ENCODE measurements at places on chromosomes 16 and 17.
A peak's percentile ranks its signal among the peaks of the same experiment; 100 is the strongest.

DNA sequence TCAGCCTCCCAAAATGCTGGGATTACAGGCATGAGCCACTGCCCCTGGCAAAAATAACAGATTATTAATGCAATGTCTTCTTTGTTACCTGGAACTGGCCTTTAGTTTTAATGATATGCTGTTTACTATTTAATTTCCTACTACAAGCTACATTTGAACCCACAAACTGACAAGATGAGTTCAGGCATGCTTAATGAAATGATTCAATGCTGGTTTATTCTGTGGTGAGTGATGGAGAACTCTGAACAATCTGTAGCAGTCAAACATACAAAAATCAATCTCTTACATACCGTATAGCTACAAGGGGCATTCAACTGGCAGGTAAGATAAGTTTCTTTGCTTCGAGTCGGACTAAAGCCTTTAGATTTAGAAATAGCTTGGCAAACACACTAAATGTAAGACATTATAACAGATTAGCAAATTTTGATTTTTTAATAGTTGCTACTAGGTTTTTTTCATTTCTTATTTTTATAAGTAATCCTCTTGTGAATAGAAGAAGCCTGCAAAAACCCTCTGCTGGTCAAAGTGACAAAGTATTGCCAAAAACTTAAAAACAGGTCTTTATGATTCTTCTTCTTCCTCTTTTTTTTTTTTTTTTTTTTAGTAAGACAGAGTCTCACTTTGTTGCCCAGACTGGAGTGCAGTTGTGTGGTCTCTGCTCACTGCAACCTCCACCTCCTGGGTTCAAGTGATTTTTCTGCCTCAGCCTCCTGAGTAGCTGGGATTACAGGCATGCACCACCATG lies 138.5 kb downstream of the SSH2 start:
- H3K27ac ChIP-seq = no peak overlapping the region
- no peak overlapping the region for H3K4me3 ChIP-seq
- H3K4me1 ChIP-seq = no peaks in the 10 kb centered on the region
- H3K27me3 ChIP-seq = no peaks in the 10 kb centered on the region

DNA sequence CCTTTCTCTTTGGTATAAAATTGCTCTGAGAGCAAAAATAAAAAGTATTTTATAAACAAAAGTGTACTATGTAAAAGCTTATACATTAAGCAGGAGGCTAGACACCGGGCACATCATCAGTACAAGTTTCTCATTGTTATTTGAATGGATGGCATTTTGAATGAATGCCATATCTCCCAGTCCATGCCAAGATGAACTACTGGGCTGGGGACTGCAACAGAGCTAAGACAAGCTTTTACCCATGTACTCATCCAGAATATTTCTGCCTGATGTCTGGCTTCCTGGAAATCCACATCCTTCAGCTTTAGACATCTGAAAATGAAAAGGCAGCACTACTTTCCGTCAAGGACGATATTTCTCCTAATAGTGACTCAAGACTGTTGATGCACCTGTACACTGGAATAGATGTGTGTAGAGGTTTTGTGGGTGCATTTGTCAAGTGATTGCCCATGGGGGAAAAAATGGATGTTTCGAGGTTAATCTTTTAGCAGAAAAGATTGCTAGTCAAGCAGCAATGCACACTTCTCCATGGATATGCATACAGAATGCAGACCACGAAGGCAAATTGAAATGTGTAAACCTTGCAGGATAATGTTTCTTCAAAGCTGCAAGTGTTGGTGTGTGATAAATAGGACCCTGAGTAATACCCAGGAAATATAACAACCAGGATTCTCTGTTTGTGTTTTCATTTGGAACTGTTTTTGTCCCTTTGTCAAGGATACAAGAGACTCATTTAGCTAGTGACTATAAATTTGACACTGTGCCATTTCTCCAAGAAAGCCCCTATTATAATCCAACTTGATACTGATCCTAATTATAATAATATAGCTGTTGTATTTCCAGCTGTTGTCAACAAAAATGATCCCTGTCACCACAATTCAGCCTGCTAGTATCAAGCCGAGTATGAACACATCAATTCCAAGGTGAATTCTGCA lies 173.8 kb downstream of the CDH8 start:
- H3K27ac ChIP-seq = no peak overlapping the region
- no peaks in the 10 kb centered on the region for H3K27me3 ChIP-seq
- no peak for DNase-seq
- no peak overlapping the region for H3K4me3 ChIP-seq
- H3K4me1 ChIP-seq = no peaks in the 10 kb centered on the region

DNA sequence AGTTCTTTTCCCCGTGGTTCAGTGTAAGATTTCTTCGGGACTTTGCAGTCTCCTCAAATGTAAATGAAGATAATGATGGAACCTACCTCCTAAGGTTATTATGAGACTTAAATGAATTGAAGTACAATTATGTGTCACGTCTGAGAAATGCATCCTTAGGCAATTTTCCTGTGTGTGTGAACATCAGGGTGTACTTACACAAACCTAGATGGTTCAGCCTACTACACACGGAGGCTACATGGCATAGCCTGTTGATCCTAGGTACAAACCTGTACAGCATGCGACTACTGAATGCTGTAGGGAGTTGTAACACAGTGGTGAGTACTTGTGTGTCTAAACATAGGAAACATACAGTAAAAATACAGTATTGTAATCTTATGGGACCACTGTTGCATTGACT lies 1.1 kb upstream of the FAM20A start:
- peak overlapping the region; percentile 29 for H3K27ac ChIP-seq
- no peak for DNase-seq
- H3K27me3 ChIP-seq = peaks cover 22% of the 10 kb centered on the region
- H3K4me1 ChIP-seq = no peaks in the 10 kb centered on the region
- no peaks in the 10 kb centered on the region for H3K36me3 ChIP-seq
- H3K4me3 ChIP-seq = no peak overlapping the region

DNA sequence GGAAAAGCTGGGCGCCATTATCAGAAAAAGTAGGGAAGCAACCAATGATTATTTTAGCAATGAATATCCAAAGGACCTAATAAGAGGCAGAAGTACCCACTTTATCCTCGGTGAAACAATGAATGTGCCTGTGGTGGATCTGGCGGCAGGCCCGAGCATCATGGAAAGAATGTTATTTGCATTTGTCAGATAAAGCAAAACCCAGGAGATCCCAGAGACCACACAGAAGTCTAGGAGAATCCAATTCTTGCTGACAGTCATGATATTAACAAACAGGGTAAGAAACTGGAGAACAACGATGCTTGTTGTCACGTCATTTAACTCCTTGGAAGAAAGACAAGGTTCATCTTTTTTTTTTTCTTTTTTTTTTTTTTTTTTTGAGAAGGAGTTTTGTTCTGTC lies 12.0 kb upstream of the TNRC6A start:
- no peaks in the 10 kb centered on the region for H3K27me3 ChIP-seq
- no peak for DNase-seq
- H3K27ac ChIP-seq = no peak overlapping the region

DNA sequence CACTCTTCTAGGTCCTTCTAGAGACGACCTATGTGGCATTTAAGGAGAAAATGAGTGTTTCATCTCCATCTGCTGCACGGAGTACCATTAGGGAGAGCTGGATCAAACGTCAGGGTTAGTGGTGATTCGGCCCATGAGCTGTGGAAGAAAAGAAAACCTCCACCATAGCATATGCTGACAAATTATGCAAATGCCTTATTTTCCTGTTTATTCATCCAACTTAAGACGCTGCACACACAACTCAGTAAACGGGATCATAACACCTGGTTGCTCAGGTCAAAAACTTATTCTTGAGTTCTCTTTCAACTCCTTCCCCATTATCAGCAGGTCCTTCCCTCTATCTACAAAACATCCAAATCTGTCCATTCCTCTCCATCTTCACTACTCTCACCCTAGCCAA lies 1.3 kb upstream of the MOSMO start:
- H3K27ac ChIP-seq = no peak overlapping the region
- H3K36me3 ChIP-seq = no peaks in the 10 kb centered on the region
- no peak for DNase-seq

- no peaks in the 10 kb centered on the region for H3K27me3 ChIP-seq
- no peaks in the 10 kb centered on the region for H3K4me1 ChIP-seq
- H3K36me3 ChIP-seq = no peaks in the 10 kb centered on the region
- H3K27ac ChIP-seq = peak overlapping the region; percentile 57
- peak; percentile 87 for DNase-seq
Observed at GRCh38 chr16:30186782-30187555, 3.6 kb downstream of the CORO1A start.

DNA sequence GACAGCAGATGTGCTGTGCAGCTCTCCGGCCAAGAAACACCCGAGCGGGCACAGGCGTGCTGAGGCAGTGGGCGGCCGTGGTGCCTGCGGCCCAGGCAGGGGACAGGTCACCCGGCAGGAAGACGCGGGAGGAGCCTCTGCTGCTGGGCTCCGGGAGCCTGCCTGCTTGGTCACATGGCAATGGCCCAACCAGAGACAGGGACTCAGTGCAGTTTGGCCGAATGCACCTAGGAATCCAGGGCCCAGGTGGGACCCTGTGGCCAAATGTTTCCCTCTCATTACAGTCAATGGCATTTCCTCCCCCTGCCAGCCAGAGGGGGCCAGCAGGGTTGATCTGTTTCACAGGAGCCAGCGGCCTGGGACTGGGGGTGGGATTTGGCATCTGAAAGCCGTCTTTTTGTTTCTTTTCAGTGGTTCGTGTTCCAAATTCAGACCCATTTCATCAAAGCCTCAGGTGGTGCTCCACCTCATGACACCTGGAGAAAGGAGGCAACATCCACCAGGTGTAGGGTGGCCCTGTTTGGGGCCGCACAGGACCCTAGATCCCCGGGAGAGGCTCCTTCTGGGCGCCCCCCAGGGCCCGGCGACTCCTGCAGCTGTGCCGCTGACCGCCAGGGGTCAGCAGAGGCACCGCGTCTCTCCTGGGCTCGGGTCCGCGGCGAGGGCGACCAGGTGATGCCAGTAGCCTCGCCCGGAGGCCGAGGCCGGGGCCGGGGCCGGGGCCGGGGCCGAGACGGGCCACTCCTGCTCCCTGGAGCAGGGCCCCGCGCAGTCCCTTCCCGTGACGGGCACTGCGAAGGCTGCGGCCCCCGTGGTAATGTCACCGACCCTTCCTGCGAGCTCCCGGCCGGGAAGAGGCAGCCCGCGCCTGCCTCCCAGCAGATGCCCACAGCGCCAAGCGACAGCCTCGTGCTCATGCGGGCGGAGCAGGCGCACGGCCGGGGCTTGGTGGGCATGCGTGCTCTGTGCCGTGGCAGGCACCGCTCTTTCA lies 118.5 kb downstream of the C16orf78 start:
- H3K36me3 ChIP-seq = no peaks in the 10 kb centered on the region
- peak overlapping the region; percentile 17 for H3K4me3 ChIP-seq
- no peaks in the 10 kb centered on the region for H3K4me1 ChIP-seq
- no peak overlapping the region for H3K27ac ChIP-seq
- no peak for DNase-seq
- H3K27me3 ChIP-seq = no peaks in the 10 kb centered on the region

GRCh38 chr17:40157973-40158372 lies 17.6 kb downstream of the CASC3 start:
- no peak overlapping the region for H3K4me3 ChIP-seq
- H3K4me1 ChIP-seq = no peaks in the 10 kb centered on the region
- no peaks in the 10 kb centered on the region for H3K27me3 ChIP-seq
- DNase-seq = no peak
- H3K27ac ChIP-seq = no peak overlapping the region
- peaks cover 9% of the 10 kb centered on the region for H3K36me3 ChIP-seq

- H3K4me3 ChIP-seq = no peak overlapping the region
Observed at GRCh38 chr17:27282054-27282551, 11.8 kb upstream of the WSB1 start.

DNA sequence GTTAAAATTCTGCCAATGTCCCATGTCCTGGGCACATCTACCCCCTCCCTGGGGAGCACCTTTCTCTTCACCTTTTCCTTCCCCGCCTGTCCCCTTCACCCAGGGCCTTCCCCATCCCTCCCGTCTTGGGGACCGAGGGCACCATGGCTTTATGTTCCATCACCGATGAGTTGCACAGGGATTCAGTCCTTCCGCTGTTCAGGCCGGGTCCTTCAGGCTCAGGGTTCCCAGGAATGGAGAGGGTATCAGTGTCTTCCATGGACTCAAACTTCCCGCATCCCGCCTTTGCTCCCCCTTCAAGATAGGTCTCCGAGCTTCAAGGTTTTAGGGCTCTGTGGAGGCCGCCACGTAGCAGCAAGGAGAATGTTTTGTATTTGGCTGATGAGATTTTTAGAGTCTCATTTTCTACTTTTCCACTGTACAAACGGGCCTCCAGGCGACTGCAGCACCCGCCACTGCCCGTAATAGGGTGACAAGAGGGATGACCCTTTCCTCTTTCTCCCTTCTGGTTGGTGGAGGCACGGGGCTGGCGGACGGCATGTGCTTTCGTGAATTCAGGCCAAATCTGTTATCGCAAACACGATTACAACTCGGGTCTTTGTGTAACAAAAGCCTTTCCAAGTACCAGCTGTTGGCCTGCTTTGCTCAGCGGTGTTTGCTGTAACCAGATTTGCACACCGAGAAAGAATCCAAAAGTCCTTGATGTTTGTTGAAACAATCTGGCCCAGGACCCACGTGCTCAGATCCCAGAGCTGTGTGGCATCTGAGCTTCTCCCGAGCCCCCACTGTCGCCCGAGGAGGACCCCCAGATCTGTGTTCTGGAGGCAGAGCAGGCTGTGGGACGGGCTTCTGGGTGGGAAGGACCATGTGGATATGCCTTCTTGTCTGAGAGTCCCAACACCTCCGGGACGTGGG lies 236.3 kb downstream of the SEC14L1 start:
- H3K36me3 ChIP-seq = no peaks in the 10 kb centered on the region
- peak overlapping the region; percentile 87 for H3K27ac ChIP-seq
- DNase-seq = no peak
- H3K4me1 ChIP-seq = peaks cover 15% of the 10 kb centered on the region
- H3K4me3 ChIP-seq = peak overlapping the region; percentile 10

- H3K36me3 ChIP-seq = no peaks in the 10 kb centered on the region
- H3K4me3 ChIP-seq = no peak overlapping the region
- H3K4me1 ChIP-seq = peaks cover 5% of the 10 kb centered on the region
- H3K27me3 ChIP-seq = no peaks in the 10 kb centered on the region
- H3K27ac ChIP-seq = no peak overlapping the region
Observed at GRCh38 chr17:76107509-76107908, 3.9 kb upstream of the EXOC7 start.

DNA sequence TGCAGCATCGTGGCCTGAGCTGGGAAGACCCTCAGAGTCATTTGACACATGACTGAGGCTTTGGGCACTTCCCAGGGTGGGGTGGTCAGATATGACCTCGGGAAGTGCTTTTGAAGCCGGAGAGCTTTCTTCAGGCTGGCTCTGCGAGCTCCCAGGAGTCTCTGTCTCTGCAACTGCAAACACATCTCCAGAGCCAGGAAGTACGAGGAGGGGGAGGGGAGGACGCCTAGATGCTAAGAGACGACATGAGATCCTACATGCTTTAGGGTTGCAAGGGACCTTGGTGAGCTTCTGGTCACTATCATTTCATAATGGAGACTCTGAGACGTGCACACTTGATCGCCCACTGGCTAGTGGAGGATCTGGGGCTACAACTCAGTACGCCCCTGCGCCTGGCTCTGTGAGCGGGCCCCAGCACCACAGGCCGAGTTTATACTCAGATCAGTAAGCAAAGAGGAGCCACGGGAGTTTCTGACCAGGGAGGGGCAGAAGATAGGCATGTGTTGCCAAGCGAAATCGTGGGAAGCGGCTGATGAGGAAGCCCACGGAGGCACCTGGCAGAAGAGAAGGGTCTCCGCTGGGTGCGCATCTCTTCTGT lies 527 bp upstream of the MGAT5B start:
- no peak for DNase-seq
- no peaks in the 10 kb centered on the region for H3K4me1 ChIP-seq
- no peak overlapping the region for H3K4me3 ChIP-seq
- peaks cover 24% of the 10 kb centered on the region for H3K27me3 ChIP-seq
